ENCODE measurements at places on chromosomes 16 and 17. TPM values are rescaled to one million over a fixed set of nuclear protein-coding genes. Genes with fewer than 3 reads are reported as not detected.

ABCC11 gene
- not detected for total RNA-seq

DNA sequence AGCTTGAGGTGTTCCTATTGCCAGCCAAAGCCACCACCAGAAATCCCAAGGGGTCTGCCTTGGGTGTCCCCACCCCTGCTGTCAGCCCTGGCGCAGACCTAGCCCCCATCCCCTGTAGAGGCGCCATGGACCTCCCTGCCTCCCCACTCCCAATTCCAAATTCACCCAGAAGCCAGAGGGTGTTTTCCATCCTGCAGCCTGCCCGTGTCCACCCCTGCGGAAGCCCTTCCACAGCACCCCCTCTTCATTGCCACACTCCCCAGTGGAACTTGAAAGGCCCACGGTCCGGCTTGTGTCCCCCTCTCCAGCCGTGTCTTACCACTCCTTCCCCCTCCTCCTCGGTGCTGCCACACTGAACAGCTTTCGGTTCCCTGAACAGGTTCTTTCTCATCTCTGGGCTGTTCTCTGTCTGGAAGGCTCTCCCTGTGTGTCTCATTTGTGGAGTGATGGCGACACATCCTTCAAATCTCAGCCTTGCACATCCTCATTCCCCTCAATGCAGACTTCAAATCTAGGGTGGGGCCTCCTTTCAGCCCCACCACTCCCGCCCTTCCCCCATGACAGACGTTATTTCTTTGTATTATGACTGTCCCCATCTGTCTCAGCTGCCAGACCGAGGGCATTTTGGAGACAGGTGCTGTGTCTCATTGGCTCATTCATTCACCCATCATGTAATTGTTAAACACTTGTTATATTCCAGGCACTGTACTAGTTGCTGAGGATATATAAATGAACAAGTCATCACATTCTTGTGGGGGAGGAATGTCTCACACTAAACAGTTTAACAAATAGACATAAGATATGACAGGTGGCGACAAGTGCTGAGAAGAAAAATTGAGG is 36.3 kb downstream of the ADGRG5 start:
- no peak for DNase-seq

PPM1E gene
- total RNA-seq: 0.88 TPM

DNA sequence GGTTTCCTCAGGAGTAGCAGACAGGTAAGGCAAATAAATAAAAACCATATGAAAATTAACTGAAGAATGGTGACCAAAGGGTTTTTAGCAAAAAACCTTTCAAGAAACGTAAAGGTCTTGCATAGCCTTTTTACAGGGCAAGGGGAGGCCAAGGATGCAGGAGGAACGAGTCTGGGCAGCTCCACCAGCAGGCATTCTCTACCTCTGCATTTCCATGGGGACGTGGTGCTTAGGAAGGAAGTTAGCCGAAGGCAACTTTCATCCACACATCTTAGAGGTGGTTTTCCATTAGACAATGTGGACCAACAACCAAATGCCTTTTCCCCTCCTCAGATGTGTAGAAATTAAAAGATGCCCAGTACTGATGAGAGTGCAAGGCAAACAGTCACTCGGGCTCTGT is 20.7 kb downstream of the TOM1L2 start:
- DNase-seq: no peak

TNFSF13 gene
- total RNA-seq: not detected

WRAP53 gene
- 9.9 TPM for total RNA-seq

GGNBP2 gene
- total RNA-seq: 38.2 TPM

GRCh38 chr16:17359788-17360390 is 110.9 kb downstream of the XYLT1 start:
- DNase-seq: peak; percentile 66

DNAH9 gene
- not detected for total RNA-seq

DNA sequence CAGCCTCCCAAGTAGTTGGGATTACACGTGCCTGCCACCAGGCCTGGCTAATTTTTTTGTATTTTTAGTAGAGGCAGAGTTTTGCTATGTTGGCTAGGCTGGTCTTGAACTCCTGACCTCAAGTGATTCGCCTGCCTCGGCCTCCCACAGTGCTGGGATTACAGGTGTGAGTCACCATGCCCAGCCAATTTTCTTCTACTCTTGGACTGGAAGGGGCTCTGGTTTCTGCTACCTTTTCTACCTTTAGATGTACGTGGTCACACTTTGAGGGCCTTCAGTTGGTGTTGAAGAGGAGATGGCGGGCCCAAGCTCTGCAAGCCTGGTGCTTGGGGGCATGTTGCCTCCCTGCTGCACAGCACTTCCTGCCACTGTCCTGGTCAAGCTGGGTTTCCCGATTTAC is 173.6 kb downstream of the PRKCA start:
- no peak for DNase-seq

MXRA7 gene
- 167 TPM for total RNA-seq

DNA sequence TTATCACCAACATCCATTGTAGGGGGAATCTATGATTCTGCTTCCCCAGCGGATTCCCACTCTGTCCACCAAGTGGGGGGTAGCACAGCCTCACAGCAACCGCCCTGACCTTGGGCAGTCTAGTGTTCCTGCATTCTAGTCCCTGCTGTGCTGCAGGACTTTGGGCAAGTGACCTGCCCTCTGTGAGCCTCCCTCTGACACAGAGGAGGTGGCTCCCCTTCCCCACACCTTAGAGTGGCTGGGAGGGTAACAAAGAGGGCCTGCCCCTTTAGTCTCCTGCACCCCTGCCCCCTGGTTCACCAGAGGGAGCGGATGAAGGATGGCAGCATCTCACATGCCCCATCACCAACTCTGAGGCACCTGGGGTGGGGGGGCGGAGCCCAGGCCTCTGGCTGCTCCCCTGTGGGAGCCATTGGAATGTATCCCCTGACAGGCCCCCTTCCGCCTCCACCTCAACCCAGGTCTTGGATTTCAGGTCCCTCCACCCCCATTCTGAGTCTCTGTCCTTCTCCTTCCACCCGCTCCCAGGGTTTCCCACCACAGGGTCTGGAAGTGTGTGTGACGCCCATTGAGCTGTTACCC is 10.1 kb downstream of the GAS2L2 start:
- DNase-seq: no peak
